ENCODE measurements at places on chromosomes 11 and 22.

DNA sequence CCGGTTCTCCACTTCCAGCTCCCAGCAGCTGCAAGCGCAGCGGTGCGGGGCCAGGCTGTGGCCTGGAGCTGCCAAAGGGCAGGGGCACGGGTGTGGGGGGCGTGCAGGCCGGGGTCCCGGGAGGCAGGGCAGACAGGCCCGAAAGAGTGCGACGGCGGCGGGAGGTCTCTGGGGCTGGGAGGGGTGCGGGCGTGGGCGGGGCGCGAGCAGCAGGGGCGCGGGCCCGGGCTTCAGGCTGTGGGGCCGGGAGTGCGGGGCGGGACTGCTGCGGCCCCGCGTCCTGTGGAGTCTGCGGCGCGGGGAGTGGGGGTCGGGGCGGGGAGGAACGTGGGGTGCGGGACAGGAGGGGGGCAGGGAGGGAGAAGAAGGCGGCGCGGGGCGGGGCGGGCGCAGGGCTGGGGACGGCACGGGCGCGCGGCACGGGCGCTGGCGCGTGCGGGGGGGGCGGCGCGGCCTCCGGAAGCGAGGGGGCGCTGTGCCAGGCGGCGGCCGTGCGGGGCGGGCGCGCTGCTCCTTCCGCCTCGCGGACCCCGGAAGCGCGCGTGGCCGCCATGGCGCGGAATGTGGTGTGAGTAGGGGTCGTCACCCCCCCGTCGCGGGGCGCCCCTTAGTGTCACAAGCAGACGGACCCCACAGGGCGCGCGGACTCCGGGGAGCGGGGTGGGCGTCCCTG, at the start of gene MRPL23:
Gene MRPL23, plus strand, starts transcription at position 521 of the 673 bp plus-strand sequence. Its CDS starts 31 bp downstream, at position 552.
- no peak for DNase-seq

GRCh38 chr22:36819112-36819511, 2.3 kb upstream of the PVALB start:
- no peak for DNase-seq

- DNase-seq, result no peak
Measured at GRCh38 chr11:101872171-101872882, 42.5 kb upstream of the CEP126 start.

GRCh38 chr22:37018815-37019308, 385 bp downstream of the TST start:
- DNase-seq, result no peak

- DNase-seq, result peak; percentile 77
Measured at GRCh38 chr11:16902182-16902581, 112.0 kb downstream of the PLEKHA7 start.

- no peak for DNase-seq
Measured at GRCh38 chr11:17992916-17993315, 19.9 kb downstream of the SERGEF start.

DNA sequence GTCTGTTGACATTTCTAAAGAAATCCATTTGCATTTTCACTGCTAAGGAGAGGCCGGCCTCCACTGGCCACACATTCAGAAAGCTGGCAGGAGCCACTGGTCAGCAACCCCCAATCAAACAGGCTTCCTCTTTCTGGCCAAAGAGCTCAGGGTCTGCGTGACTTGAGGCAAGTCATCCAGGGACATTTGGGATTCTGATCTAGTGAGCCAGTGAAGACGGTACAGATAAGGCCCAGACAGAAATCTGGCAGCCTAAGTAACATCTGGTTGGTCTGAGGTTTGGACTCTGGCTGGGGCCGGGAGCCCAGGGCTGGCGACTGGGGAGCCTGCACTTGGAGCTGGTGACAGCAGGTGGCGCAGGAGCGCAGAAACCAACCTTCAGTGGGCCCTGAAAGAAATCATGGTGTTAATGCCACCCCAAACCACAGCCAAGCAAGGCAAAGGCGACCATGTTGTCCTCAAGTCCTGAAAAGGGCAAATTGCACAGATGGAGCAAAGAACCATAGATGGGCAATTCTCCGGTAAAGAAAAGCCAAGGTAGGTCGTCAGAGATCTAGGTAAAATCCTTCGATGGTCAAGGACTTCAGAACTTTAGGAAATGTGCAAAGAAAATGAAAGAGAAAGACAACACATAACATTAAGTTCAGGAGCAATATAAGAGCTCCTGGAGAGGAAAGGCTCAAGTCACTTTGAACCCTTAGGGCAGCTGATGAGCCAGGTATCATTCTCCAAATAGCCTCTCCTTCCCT, 99.4 kb upstream of the BLID start:
- peak; percentile 52 for DNase-seq

DNA sequence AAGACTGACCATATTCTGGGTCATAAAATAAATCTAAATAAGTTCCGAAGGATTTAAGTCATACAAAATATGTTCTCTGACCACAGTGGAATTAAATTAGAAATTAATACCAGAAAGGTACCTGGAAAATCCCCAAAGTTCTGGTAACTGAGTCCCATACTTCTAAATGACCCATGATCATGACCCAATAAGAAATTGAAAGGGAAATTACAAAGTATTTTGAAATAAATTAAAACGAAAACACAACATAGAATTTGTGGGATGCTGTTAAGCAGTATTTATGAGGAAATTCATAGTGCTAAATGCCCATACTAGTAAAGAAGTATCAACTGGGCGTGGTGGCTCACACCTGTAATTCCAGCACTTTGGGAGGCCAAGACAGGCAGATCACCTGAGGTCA, 23.4 kb upstream of the IL10RA start:
- no peak for DNase-seq

GRCh38 chr11:15194671-15195415, 80.1 kb downstream of the INSC start:
- DNase-seq, result no peak

GRCh38 chr11:128226106-128226716, 361.1 kb downstream of the ETS1 start:
- peak; percentile 36 for DNase-seq

DNA sequence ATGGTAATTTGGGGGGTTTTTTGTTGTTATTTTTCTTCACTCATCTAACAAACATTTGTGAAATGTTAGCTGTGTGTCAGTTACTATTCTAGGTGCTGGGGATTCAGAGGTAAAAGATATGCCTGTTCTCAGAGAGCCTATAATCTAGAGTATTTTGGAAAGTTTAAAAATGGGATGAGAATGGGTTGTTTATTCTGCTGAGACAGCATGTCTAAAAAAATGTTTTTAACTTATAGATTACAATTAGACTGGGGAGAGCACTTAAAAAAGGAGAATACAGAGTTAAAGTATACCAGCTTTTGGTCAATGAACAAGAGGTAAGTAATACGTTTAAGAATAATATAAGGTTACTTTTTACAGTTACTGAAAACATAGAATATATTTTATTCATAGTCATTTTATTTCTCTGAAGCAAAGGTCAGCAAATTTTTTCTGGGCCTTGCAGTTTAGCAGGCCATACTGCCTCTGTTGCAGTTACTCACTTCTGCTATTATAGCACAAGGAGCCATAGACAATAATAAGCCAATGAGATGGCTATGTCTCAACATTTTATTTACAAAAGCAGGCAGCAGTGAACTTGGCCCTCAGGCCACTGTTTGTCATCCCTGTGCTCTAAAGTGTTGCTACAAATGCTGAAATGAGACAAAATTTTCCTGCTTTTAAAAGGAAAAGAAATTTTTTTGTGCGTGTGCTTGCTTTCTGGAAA, 60.0 kb downstream of the DKK3 start:
- DNase-seq, result no peak

GRCh38 chr11:26021017-26021416, 310.9 kb upstream of the ANO3 start:
- no peak for DNase-seq

DNA sequence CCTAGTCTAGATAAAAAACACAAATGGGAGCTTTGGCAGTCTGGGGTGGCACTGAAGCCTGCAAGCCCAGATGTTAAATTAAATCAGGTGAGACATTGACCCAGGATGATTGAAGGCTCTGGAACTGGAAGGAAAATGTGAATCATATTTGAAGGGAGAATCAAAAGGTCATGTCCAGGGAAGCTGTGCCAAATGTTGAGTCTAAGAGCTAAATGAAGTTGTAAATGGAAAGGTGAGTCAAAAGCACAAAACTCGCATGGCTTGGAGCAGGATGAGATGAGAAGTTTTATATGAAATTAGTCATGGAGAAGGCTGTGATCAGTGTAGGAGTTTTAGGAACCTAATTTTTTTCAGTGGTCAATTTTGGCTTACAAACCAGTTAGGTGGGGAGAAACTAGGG, 301.1 kb downstream of the BLID start:
- DNase-seq, result no peak

DNA sequence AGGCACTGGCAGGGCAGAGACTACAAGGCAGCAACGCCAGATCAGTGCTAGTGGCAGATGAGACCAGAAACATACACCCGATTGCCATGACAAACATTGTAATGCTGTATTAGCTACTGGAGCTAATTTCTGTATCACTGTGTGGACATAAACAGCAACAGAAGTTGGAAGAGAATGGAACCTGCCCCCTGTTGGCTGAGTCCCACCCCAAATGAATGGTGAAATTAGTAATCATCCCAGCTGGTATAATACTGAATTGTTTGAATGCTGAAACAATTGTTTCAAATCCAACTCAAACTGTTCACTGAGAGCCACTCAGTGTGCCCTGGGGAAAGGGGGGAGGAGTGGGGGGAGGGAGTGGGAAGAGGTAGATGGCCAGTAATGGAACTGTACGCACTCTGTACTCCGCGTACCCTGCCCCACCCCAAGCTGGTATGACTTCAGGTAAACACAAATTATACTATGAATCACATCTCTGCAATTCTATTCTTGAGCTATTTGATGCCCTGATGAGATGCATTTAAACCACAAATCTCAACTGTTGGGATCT, 11.2 kb upstream of the BIRC3 start:
- DNase-seq, result no peak

- DNase-seq, result no peak
Measured at GRCh38 chr11:47109051-47109726, 67.5 kb downstream of the ARFGAP2 start.

- no peak for DNase-seq
Measured at GRCh38 chr22:48950151-48950915, 877.3 kb downstream of the BRD1 start.

DNA sequence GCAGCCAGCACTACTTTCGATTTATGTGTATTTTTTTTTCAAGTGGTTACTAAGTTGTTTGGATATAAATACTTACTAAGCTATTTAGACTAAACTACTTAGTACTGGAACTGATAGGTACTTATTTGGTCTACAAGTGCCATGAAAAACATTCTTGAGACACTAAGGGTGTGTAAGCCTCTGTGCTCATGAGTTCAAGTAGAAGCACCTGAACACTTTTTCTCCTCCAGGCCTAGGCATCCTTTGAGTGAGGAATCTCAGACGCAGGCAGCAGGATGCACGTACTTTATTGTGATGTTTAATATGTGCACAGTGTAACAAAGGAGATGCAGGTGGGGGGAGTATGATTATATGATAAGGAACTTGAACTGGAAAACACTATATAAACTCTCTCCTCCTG, 7.8 kb downstream of the TESMIN start:
- no peak for DNase-seq

DNA sequence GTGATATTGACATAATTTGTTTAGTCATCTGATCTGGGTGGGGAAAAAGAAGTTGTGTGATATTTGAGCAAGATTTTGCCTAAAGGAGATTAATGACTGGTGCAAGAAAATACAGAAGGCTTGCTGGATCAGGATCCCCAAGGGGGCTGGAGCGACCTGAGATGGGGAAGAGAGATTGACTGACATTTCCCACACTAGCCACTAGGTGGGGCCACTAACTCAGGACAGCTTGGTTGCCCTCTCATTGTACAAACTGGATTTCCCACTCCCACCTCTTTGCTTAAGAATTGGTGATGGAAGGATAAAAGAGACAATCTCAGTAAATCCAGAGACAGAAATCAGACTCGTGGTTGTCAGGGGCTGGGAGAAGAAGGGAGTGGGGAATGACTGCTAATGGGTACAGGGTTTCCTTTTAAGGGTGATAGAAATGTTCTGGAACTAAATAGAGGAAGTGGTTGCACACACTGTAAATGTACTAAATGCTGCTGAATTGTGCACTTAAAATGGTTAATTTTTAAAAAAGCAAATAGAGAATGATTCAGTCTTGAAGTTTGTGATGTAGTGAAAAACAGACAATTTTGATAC, 50.7 kb downstream of the CTTN start:
- peak; percentile 12 for DNase-seq

GRCh38 chr22:42419243-42419881, 12.8 kb downstream of the NFAM1 start:
- no peak for DNase-seq

GRCh38 chr11:100984668-100985067, 144.9 kb downstream of the PGR start:
- DNase-seq, result no peak

- no peak for DNase-seq
Measured at GRCh38 chr22:48366056-48366455, 1461.6 kb downstream of the BRD1 start.

DNA sequence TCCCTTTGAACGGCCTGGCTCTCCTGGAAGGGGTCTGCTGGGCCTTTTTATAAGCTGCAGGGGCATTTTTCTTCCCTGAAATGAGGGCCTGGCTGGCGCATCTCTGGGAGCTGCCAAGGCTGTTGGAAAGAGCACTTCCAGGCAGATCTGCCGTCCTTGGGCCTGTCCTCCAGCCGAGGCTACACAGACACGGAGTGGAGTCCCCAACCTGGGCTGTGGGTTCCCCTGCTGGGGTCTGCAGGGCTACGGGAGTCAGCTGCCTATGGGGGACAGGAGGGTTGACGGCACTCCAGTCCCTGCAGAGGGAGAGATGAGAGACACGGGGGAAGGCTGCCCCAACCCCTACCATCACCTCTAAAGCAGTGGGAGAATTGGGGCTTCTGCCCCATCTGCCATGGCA, 606.6 kb downstream of the TBC1D22A start:
- DNase-seq, result no peak

GRCh38 chr22:38782402-38783094, 11.4 kb downstream of the DNAL4 start:
- no peak for DNase-seq

- no peak for DNase-seq
Measured at GRCh38 chr11:118694185-118694584, 14.7 kb upstream of the TREH start.

DNA sequence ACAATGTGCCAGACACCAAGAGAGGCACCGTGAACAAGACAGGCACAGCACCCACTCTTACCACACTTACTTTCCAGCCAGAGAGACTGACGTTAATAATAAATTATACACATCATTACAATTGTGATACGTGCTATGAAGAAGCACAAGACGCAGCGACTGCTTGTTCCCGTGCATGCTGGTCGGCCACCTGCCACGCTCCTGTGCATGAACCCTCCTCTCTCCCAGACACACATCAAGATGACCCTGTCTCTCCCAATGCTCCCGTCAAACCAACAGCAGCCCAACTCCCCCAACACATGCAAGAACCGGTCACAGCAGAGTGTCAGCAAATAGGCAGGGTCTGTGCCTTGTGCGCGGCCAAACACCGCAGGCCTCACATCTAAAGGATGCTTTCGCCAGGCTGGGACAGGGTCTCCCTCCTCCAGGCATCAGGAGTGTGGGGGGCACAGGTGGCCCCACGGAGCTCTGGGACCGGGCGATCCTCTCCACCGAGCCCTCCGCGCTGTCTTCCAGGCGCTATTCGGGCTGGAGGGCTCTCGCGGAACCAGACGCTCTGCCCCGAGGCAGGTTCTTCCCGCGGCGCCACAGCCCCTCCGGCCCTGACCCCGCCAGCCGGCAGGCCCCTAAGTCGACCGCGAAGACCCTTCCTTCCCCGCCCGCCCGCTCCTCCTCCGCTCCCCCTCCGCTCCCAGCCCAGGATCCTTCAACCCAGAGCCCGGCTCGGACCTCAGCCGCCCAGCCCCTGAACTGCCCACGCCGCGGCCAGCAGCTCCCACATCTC, 533 bp downstream of the SERGEF start:
- peak; percentile 15 for DNase-seq

Measured in activated CD4-positive, alpha-beta T cell treated with anti-CD3 and anti-CD28 coated beads, Interleukin-2, Interleukin-6, amounts not matched to agents 100 ng/mL and 50 ng/mL, durations not matched to agents 16 hours and 8 hours (primary cell).